ENCODE measurements at places on chromosomes 3 and 15.

DNA sequence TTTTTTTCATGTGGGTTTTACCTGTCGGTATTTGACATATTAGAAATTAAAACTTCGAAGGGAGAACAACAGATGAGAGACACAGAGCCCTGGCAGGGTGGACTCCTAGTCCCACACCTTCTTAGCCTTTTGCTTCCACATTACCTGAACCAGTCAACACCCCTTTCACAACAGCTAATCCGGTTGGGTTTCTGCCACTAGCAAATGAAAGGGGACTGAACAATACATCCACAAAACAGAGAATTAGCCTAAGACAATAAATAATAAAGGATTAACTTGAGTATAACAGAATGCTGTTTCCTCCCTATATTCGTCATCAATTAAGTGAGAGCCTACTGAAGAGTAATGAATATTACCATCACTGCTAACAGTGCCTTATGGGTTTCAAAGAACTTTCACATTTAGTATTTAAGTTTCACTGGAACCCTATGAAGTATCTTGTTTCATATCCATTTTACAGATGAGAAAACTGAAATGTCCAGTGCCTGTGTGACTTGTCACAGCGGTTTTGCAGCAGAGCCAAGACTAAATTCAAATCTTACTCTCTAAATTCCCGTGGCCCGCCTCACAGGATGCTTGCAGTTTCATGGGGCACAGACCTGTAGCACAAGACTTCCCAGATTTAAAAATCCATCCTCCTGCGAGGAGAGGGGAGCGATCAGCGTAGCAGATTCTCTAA is 1.0 kb upstream of the RAB8B start:
- no peak for DNase-seq

DNA sequence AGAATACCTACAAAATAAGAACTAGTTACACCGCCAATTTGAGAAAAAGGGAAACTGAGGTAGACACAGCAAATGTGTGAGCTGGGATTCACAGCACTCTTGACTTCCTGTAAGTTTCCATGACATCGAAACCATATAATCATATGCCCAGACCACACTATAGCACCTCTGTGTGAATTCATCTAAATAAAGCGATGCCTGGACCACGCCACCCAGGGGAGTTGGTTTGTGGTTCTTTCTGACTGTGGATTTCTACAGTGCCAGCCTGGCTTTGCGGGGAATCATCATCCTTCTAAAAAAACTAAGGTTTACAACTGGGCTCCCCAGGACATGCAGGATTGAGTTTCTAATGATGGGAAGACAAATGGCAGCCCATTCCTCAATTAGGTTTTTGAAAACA is 23.5 kb upstream of the CA12 start:
- no peak for DNase-seq

DNA sequence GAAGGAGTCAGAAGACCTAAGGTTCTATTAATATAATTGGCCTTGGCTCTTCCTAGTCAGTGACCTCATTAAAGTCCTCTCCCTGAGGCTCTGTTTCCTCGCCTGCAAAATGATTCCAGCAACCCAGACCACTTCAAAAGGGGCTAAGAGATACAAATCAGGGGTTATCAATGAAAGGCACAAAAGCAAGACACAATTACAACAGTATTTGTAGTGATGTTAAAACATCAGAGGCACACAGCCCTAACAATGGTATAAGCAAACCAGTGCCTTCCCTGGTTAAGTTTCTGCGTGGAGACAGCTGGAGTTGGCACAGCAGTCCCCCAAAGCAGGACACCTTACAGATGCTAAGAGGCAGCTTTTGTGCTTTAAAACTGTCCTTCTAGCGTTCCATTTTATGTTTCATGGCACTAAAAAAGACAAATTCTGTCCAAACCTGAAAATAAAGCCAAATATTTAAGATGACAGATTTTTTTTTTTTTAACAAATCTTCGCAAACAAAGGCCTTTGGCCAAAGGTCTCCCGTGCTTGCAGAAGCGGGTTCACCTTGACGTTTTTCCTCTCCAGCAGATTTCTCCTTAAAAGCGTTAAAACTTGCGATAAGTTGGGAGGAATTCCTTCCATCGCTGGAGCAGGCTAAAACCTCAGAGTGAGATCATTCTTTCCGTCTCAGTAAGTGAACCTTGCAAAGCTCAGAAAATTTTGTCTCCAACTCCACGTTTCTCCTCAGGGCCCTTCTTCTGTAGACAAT is 999 bp downstream of the ZNF280D start:
- no peak for DNase-seq

DNA sequence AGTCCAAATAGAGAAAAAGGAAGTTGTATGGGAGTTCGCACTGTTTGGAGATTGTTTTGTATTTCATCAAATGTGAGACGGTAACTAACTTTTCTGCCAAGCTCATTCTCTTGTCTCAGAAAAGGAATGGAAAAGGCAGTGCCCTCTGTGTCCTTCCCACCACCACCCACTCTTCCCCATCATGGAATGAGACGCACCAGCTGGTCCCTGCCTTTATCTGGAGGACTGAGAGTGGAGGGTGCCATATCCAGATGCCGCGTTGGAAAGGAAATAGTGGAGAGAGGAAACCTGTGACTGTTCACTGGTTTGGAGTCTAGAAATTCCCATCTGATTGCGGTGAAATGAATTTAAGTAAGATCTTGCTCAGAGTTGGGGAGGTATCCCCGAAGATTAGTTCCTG is 3.7 kb upstream of the CCK start:
- DNase-seq: no peak

GRCh38 chr3:168295027-168295426 is 199.3 kb upstream of the GOLIM4 start:
- no peak for DNase-seq

DNA sequence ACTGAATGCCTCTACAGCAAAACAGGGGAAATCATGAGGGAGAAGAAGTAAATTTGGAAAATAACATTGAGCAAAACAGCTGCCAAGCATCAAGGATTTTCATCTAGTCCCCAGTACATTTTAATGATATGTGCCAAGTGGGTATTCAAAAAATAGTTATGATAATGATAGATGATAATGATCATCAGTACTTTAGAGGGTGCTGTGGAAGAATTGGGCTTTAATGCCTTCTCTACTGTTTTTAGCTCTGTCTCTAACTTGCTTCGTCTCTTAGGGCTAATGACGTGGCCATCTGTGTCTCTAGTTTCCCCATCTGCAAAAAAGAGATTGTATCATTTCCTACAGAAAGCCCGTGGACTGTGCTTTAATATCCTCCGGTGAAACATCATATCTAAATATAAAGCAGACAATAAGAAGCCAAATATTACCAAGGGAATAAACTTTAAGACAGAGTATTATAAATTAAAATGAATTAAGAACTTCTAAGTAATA is 10.2 kb upstream of the FSIP1 start:
- no peak for DNase-seq

DNA sequence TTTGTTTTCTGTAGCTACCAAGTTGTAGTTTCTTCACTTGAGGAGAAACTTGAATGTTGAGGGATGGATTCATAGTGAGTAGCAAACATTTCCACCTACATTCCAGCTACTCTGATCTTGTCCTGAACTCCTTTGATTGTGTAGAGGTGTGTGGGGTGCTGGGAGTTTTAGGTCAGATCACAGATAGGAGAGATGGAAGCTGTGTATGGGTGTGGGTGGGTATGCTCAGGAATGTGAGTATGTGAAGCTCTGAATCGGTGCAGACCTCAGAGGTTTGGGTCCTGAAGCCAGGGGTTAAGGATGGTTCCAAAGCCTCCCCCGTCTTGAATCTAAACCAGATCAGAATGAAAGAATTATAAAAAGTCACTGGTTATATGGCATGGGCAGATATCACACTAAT is 52.6 kb upstream of the VILL start:
- DNase-seq: no peak

- DNase-seq: no peak
These were observed 87.1 kb downstream of the WNT7A start for GRCh38 chr3:13792512-13793371.

DNA sequence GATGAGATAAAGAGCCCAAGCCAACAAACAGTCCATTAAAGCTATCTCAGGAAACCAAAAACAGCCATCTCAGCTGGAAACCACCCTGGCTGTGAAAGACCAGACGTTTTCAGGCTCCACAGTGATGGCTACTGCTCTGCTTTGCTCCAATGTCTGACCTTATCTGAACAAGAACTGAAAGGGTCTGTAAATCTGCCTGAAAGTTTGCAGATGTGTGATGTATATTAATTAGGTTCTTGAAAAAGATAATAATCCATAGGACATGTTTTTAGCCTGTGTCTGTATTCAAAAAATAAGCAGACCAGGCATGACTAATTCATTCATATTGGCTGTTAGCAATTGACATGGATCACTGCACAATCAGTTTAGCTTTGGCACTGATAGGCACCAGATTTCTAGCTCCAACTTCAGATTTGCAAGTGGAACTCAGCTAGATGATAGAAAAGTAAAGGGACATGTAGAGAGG is 611.4 kb upstream of the NAALADL2 start:
- DNase-seq: no peak

GRCh38 chr3:50256978-50257890 is 11.7 kb upstream of the SEMA3B start:
- DNase-seq: no peak

DNA sequence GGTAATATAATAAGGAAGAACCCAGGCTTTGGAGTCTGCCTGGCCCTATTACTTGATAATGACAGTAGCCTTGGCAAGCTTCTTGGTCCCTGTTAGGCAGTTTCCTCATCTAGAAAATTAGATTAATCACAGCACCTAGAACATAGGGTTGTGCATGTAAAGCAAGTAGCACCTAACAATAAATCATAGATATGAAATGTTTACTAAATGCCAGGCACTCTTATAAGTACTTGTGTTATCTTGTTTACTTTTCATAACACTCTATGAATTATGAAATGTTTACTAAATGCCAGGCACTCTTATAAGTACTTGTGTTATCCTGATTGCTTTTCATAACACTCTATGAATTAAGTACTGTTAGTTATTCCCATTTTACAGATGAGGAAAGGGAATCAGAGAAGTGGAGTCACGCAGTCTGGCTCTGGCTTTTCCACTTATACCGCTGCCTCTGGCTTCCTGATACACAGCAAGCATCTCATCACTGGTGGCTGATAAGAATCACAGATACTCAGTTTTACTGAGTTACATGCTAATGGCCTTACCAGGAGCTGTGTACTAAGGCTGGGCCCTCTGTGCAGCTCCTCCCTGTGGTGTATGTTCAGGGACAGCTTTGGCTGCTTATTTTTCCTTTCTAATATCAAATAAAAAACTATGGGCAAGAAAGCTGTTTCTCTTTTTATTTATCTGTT is 123.4 kb downstream of the FEZF2 start:
- no peak for DNase-seq

DNA sequence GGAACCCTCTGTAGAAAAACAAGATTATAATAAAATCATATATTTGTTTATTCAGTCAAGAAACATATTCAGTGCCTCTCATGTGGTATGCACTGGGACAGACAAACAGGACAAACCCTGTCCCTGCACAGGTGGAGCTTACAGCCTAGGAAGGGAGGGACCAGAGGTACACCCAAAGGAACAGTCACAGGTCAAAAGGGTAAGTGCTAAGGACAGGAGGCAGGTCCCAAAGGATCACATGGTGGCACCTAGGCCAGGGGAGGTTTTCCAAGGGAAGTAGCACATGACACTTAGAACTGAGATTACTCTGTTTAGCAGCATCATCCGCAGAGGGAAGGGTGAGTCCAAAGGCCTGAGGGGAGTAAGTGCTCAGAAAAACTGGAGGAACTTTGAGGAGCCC is 254.4 kb upstream of the ARRDC4 start:
- DNase-seq: no peak

- no peak for DNase-seq
These were observed 188.0 kb downstream of the SOX2 start for GRCh38 chr3:181899702-181900101.

GRCh38 chr15:100292010-100292409 is 49.8 kb downstream of the ADAMTS17 start:
- DNase-seq: no peak

DNA sequence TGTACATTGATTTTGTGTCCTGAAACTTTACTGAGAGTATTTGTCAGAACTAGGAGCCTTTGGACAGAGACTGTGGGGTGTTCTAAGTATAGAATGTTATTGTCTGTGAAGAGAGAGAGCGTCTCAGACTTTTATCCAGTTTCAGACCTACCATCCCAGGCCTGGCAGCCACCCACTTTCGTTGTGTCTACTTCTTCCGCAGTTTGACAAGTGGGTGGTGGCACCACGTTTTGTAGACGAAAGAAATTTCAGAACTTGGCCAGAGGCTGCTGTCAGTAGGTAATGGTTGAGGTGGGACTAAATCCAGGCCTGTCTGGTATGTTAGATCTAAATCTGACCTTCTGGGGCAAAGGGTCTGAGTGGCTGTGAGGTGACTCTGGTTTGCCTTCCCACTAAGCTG is 13.4 kb upstream of the TRAK1 start:
- no peak for DNase-seq

GRCh38 chr3:82493858-82494257 is 732.4 kb upstream of the GBE1 start:
- no peak for DNase-seq

- no peak for DNase-seq
These were observed 36.9 kb downstream of the GPR171 start for GRCh38 chr3:151166161-151166560.

DNA sequence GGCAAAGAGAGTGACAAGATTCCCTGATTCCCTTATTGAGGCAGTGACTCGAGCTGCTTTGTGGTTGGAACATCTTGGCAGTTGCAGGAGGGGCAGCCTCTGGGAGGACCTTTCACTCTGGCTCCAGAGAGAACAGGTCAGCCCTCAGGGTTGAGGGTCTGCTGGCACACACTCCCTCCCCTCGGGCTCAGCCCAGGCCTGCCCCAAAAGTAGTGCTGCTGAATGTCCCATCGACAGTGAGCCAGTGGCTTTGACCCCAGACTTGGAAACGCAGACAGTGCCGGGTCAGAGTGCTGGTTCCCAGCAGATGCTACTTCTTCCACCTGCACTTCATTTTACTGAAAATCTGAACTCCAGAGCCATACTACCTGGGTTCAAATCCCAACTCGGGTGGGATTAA is 25.6 kb upstream of the ATP2B2 start:
- no peak for DNase-seq

DNA sequence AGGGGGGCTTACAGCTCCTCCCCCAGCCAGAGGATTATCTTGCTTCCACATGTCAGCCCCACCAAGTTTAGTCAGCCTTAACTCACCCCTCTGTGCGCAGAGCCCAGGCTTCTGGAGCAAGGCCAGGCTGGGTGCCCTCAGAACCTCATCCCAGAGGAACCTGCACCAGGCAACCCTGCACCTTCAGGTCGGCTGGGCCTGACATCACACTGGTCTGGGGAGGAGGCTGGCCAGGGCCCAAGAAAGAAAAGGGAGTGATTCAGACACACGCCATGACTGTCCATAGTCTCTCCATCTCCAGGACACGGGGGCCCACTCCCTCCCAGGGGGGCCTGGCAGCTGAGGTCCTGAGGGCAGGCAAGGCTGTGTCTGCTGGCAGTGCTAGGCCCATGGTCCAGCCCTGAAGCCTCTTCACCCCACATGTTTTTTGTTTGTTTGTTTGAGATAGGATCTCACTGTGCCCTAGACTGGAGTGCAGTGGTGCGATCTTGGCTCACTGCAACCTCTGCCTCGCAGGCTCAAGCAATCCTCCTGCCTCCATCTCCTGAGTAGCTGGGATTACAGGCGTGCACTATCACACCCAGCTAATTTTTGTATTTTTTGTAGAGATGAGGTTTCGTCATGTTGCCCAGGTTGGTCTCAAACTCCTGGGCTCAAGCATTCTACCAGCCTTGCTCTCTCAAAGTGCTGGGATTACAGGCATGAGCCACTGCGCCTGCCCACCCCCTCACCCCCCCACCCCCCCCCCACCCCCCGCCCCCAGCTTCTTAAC is 11.1 kb downstream of the TNK2 start:
- DNase-seq: no peak

- no peak for DNase-seq
These were observed 14.6 kb downstream of the ETV5 start for GRCh38 chr3:186094271-186094670.

- DNase-seq: no peak
These were observed 293.6 kb upstream of the MDFIC2 start for GRCh38 chr3:70606018-70606417.

Measured in fibroblast of the conjunctiva (primary cell).